ENCODE measurements at places on chromosomes 11 and 22.

DNA sequence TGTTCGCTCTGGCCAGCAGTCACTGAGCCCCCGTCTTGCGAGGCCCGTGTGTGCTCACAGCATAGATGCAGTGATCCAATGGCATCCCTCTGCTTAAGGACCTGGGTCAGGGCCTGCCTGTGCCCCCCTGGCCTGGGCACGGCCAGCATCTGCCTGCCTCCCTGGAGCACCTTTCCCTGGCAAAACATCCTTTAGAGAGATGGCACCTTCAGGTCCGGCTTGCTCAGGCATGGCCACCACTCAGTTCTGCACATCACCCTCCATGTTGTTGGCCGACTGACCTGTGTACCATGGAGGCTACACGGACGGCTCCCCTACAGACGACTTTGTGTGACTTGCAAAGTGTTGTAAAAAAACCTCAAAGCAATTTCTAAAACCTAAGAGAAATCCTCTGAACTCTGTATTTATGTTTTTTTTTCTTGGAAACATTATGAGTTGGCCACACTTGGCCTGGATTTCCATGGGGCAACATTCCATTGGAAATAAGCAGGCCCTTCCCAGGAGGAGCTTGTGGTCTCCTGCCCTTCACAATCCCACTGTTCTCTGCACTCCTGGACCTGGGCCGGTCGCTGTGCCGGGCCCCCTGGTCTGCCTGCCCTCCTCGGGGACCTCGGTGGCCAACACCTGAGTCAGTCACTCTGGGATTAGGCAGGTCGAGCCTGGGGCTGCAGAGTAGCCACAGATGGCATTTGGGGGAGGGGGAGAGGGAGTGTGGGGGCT, 592.4 kb downstream of the TBC1D22A start:
- no peak for DNase-seq

GRCh38 chr11:70054004-70054403, 24.1 kb upstream of the ANO1 start:
- no peak for DNase-seq

GRCh38 chr11:87871056-87871455, 304.2 kb downstream of the RAB38 start:
- no peak for DNase-seq

DNA sequence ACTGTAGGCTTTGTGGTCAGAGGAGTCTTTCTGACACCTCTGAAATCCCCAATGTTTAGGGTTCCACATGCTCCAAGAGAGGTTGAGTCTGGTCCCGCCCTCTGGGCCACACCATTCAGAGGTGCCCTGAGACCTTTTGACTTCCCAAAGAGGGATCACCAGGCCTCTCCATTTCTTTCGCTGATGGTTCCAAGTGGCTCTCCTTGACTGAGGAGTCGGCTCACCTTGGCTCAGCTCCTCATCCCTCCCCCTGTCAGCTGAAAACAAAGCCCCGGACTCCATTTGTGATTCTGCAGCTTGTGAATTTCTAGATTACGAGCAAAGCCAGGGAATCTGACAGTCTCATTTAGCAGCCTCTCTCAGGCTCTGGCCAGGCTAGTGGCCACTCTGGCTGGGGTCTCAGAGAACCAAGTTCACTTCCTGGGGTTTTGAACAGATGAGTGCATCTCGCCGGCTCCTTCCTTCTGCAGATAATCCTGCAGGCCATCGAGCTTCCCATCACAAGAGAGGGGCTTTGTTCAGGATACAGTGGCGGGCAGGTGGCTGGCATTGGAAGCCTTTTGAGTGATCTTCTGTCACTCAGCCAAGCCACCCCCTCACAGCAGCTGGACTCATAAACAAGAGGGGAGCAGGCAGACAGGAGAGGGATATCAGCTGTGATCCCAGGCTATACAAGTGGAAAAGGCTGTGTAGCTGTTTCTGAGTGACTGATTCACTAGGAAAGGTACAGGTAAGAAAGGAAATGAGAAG, 102.9 kb downstream of the TRIM29 start:
- no peak for DNase-seq

- no peak for DNase-seq
These were observed 9.3 kb downstream of the MTFP1 start for GRCh38 chr22:30434843-30435242.

DNA sequence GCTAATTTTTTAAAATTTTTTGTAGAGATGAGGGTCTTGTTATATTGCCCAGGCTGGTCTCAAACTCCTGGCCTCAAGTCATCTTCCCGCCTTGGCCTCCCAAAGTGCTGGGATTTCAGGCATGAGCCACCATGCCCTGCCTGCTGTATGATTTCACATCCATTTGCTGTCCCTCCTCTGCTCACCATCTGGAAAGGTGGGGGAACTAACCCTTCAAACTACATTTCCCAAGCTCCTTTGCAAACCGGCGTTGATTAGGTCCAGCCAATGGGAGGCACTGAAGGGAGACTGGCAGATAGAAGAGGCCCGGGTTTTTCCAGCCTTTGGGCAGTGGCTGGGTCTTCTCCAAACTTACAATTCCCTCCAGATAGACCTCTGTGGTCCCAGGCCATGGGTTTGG, 19.3 kb downstream of the RFPL1 start:
- peak; percentile 57 for DNase-seq

DNA sequence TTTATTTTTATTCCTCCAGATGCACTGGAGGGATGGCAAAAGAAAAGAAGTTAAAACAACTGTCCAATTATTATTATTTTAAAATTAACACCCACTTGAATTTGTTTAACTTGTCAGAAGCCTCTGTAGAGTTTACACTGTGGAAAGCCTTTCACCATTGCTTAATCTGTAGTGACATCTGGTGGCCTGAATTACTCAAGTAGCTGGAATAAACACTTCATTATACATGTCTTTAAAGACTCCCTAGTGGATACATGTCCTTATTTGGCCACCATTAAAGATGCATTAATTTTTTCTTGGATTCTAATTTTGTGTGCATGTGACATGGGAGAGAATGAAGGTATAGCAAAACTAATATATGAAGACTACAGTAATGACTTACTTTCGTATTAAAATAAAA, 1496.5 kb downstream of the FAM181B start:
- no peak for DNase-seq

DNA sequence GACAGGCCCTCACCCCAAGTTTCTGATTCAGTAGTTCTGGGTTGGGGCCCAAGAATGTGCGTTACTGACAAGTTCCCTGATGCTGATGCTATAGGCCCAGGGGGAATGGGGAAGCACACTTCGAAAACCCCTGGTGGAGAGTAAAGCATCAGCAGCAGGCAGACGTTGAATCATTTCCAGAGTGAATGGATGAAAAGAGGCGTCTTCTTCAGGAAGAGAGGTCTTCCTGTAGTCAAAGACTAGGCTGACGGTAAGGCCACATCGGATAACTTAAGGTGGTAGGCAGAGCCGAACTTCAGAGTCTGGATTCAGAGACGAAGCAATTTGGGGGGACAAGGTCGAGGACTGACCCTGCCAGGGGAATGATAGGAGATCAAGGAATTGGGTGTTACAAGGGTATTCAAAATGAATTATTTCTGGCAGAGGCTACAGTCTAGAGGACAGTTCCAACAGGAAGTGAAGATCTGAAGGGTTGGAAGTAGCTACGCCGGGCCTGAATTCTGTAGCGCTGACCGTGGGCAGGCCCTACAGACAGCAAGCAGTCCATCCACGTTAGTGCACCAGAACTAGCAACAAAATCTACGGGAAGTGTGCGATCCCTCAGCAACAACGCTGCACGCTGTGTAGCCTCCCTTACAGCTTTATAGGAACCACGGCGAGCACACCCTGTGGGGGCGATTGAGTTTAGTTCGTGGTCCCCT, 862 bp upstream of the CENATAC start:
- DNase-seq = peak; percentile 50

DNA sequence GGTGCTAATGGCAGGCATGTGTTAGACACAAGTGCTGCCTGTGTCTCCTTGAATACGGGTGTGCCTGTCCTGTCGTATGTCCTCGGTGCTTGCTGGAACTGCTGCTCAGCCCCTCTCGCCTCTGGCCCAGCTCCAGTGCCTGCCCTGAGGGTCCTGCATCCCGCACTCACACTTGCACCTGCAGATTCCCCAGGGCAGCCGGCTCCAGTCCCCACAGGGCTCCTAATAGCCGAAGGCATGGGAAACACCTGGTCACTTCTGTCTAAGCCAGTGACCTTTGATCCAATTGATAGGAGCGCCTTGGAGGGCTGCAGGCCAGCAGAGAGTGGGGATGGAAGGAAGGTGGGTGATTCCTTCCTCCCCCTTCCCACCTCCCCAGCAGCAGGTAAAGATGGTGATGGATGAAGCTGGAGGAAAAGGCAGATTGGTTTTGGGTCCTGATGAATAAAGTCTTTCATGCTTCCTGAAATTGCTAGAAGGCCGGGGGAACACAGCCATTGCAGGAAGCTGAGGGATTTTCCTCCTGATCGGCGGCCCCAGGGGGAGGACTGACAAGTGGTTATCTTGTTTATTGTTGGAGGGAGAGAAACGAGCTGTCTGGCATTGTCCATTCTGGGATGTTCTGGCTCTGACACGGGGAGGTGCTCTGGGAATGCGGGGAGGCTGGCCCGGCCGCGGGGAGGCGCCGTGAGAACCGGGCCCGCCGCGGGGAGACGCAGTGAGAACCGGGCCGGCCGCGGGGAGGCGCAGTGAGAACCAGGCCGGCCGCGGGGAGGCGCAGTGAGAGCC, 110.9 kb upstream of the B3GAT1 start:
- DNase-seq = no peak

- DNase-seq = peak; percentile 49
These were observed 79.1 kb upstream of the LMO2 start for GRCh38 chr11:33970984-33971466.

- no peak for DNase-seq
These were observed 10.9 kb upstream of the CABP2 start for GRCh38 chr11:67534070-67534679.

- peak; percentile 56 for DNase-seq
These were observed 7.6 kb downstream of the XBP1 start for GRCh38 chr22:28792491-28793383.

DNA sequence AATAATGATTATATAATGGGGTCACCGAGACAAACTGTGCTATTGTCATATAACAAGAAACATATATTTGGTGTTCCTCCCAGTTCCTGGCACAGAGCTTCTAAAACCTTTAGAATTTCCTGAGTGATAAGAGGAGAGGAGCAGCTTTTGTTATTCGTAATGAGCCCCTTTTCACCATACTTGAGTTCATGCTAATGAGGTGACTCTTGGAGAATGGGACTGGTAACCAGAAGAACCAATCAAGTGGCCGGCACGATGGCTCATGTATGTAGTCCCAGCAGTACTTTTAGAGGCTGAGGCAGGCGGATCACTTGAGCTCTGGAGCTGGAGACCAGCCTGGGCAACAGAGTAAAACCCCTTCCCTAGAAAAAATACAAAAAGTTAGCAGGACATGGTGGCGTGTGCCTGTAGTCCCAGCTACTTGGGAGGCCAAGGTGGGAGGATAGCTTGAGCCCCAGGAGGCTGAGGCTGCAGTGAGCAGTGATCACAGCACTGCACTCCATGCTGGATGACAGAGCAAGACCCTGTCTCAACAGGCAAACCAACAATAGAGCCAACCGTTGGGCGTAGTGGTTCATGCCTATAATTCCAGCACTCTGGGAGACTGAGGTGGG, 62.7 kb upstream of the FTH1 start:
- no peak for DNase-seq

DNA sequence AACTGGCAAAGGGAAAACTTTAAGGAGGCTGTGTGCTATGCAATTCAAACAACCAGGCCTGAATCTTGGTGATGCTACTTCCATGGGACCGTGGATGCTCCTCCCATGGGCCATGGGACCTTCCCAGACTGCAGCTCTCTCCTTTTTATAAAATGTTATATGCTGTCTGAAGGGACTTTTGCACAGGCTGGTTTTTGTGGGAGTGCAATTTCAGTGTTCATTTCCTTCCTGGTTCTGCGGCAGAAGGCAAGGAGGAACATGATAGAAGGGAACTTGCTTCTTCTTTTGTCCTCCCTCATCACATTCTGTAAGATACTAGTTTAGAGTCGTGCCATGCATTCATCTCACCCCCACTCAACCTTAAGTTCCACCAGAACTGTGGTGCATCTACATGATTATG, 68.9 kb downstream of the C11orf58 start:
- DNase-seq = no peak

DNA sequence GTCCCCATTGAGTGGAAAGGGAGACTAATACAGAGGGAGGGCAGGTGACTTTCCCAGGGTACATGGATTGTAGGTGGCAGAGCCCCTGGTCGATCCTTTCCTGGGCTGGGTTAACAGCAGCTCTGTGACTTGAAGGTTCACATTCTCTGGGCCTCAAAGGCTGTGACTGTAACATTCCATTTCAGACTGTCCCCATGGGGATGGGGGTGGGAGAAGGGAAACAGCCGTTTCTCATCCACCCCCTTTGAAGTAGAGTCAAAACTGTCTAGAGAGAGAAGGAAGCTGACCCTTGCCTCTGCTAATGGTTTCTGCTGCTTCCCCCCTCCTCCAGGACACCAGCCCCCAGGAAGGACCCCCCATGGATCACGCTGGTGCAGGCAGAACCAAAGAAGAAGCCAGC, 19.2 kb downstream of the MICALL1 start:
- DNase-seq = no peak

- DNase-seq = no peak
These were observed 15.8 kb upstream of the ELFN2 start for GRCh38 chr22:37443086-37443485.

GRCh38 chr11:76782531-76783293, 444 bp upstream of the TSKU start:
- peak; percentile 79 for DNase-seq

DNA sequence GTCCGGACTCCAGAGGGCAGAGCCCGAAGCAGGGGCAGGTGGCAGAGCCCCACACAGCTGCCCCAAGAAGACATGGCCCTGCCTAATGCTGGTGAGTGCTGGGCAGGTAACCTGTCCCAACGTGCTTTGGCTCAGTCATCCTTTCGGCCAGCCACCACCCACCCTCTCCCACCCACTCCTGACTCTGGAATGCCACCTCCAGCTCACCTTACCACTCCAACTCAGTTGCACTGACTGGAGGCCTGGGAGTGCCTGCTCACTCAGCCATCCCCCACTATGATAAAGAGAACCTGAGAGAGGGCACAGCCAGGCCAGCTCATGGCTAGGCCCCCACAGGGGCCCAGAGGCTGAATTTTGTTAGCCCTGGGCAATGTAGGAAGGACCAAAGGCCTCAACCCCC, 53.8 kb upstream of the MPEG1 start:
- DNase-seq = no peak

- no peak for DNase-seq
These were observed 2.4 kb upstream of the GALNT18 start for GRCh38 chr11:11624204-11624603.

GRCh38 chr11:37371346-37371970, 773.4 kb upstream of the RAG2 start:
- no peak for DNase-seq

DNA sequence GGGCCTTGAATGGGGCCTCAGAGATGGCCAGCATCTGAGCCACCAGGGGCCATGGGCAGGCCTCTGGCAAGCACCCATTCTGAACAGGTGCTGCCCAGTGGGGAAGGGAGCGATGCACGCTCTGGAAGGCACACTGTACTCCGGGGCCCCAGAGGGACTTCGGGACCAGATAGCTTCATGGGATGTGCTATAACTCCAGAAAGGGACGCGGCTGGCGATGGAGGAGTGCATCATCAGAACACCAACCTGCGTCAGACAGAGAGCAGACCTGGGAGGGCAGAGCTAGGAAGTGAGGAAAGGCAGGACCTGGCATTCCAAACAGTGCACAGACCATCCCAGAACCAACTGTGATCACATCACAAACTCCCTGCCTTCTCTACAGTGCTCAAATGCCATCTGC, 16.8 kb downstream of the DGCR2 start:
- no peak for DNase-seq

- DNase-seq = no peak
These were observed 5.6 kb upstream of the PDE2A start for GRCh38 chr11:72679869-72680268.
